ENCODE measurements at places on chromosomes 11 and 22.

DNA sequence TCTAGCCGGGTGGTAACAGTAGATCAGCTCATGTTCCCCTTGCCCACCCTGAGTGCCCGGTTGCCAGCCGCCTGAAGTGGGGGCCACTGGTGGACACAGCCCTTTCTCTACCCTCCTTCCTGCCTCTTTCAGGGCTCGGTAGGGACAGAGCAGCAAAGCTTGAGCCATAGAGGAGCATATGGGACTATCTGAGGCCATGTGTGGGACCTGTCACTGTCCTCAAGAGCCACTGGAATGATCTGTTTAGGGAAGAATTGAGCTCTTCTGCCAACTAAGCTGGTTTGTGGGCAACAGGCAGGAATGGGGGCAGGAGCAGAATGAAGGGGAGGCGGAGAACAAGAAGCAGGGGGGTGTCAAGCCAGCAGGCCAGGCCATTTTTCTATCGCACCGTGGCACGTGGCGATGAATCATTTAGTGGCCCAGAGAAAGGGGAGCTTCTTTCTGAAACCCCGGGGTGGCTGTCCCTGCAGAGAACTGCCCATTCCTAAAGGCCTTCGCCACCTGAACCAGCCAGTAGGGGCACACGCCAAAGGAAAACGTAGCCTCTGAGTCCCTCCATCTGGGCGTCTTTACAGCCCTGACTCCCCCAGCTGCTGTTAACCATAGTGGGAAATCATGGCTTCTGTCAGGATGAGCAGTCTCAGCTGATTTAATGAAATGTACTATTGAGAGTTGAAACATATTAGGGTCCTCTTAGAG, 8.8 kb downstream of the ASPHD2 start:
- DNase-seq = no peak

DNA sequence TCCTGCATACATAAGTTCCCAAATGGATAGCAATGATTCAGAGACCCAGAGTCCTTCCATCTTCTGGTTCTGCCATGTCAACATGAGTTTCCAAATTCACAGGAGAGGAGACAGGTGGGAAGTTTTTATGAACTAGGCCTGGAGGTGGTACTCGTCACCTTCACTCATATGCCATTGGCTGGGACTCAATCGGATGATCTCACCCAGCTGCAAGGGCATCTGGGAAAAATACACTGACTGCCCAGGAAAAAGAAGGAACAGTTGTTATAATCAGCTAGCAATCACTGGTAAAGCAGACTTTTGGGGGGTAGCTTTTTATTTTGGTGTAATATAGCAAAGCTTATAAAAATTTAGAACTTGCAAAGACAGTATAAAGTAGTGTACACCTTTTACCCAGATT, 83.9 kb downstream of the OTOG start:
- DNase-seq = no peak

GRCh38 chr11:69039501-69039900, 9.2 kb upstream of the TPCN2 start:
- no peak for DNase-seq

GRCh38 chr11:14182833-14183364, 176.1 kb downstream of the RRAS2 start:
- DNase-seq = no peak

- DNase-seq = no peak
Observed at GRCh38 chr11:115411120-115411519, 93.1 kb downstream of the CADM1 start.

- peak; percentile 3 for DNase-seq
Observed at GRCh38 chr11:38345286-38345685, 1747.2 kb upstream of the RAG2 start.

DNA sequence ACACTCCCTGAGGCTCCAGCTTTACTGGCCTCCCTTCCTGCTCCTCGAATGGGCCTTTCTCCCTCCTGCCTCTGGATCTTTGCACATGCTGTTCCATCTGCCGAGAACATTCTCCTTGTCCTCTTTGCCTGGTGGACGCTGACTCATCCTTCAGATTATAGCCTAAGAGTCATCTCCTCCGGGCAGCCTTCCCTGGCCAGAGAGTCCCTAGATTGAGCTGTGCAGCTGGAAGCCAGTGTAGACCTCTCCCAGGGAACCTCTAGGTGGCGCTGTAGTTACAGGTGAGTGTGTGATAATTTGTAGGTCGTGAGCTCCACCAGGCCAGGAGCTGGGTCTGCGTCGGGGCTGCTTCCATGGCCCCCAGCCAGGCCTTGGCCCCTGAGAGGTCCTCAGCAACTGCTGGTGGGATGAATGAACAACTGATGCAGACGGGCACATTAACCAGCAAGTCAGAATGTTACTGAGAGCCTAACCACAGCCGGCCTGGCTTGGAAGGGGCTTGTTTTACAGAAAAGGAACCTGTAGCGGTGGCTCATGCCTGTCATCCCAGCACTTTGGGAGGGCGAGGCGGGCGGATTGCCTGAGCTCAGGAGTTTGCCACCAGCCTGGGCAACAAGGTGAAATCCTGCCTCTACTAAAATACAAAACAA, 8.7 kb downstream of the PNPLA5 start:
- DNase-seq = no peak

DNA sequence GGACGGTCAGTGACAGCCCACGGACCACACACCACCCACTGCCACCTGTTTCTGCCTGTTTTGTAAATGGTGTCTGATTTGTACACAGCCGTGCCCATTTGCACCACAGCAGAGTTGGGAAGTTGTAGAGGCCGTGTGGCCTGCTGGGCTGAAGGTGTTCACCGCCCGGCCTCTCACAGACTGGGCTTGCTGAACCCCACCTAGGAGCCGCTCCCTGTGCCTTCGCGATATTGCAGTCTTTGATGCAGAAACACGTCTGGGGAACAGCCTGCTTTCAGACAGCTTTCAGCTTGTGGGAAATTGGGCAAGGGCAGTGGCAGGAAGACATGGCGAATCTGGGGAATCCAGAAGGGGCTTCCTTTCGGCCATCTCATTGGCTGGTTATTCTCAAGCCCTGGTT, 9.8 kb upstream of the GRAMD4 start:
- DNase-seq = no peak

GRCh38 chr22:36368359-36368983, 19.3 kb downstream of the MYH9 start:
- DNase-seq = no peak

DNA sequence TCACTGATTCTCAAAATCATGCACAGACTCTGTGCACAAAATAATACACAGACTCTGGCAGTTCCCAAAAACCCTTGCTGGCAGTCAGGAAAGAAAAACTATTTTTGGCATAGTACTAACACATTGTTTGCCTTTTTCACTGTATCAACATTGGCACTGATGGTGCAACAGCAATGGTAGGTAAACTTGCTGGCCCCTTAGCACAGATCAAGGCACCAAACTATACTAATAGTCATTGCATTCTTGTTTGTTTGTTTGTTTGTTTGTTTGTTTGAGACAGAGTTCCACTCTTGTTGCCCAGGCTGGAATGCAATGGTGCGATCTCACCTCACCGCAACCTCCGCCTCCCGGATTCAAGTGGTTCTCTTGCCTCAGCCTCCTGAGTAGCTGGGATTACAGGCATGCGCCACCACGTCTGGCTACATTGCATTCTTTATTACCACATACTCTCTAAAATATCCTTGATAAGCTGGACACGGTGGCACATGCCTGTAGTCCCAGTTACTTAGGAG, 81.0 kb upstream of the SLC6A5 start:
- DNase-seq = no peak

- DNase-seq = no peak
Observed at GRCh38 chr22:43031617-43032016, 16.7 kb upstream of the PACSIN2 start.

DNA sequence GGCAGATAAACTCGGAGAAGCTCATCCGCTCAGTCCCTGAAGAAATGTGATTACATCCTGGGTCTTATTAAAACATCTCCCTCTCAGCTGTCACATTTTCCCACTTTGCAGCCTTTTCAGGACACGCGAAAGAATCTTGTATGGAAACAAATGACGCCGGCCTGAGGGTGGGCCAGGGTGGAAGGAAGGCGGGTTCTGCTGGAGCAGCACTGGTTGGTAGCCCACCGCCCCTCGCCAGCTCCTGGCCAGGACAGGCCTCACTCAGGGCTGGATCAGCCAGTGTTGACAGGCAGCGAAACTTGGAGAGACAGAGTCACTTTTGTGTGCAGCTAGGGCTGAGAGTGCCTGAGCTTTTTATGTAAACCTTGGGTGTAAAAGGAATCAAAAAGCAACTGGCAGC, 371.8 kb downstream of the TBC1D22A start:
- DNase-seq = no peak

DNA sequence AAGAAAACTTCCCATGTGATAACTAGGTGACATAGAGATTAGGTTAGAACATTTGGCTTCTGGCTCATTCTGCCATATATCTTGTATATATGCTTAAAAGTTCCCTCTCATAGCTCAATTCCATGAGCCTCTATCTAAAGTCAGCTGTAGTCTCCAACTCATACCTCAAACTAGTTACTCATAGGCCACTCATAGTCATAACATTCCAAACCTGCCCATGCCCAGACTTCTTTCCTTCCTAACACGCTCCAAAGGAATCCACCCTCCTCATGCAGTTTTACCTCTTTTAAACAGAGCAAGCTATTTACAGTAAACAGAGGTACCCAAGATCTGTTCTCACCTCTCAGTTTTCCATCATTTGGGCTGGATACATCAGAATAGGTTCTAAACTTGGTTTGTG, 39.4 kb downstream of the GLYATL2 start:
- peak; percentile 16 for DNase-seq

GRCh38 chr11:46565232-46565840, 28.5 kb downstream of the AMBRA1 start:
- DNase-seq = no peak

DNA sequence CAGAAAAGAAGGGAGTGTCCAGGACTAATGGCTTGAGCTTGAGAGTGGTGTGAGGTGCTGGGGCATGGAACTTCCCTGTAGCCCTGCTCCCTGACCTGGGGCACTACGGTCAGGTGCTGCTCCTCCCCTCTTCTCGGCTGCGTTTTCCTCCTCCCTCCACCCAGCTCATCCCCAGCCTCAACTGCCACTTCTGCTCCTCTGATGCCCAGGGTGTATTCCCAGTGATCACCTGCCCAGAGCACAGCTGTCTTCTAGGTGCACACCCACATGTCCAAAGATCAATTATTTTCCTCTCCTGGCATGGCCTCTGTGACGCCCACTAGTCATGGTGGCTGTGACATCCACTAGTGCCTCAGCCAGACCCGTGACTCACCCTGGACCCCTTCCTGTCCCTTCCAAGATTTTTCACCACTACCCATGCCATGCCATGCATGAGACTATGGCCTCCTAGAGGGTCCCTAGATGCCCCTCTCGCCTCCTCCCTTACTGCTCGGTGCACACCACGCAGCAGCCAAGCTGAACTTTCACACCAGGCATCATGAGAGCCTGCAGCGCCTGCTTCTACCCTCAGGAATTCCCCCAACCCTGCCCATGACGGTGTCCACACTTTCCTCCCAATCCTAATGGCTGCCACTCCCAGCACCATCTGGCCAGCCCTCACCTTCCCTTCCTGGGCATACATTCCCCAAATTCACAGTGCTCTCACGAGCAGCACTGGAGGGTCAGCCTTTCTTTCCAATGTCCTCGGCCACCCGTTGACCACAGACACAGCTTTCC, 1.9 kb downstream of the P2RX6 start:
- no peak for DNase-seq

DNA sequence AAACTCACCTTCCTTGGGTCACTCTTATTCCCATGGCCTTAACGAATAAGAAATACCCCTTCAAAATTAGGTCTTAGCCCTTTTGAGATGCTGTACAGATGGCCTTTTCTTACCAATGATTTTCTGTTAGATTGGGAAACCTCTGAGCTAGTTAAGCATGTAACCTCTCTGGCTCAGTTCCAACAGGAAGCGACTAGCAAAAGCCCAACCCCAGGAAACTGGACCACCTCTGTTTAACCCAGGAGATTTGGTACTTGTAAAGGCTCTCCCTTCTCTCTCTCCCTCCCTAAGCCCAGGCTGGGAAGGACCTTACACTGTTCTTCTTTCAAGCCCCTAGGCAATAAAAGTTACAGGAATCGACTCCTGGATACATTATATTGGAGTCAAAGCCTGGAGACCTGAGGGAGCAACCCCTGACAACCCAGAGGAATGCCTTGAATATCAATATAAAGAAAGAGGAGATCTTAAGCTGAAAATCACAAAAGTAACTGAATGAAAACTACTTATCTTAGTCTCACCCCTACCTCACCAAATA, 11.7 kb downstream of the APIP start:
- no peak for DNase-seq

- no peak for DNase-seq
Observed at GRCh38 chr11:61090521-61090920, 11.8 kb upstream of the CD5 start.

- DNase-seq = no peak
Observed at GRCh38 chr11:101336155-101336554, 206.5 kb upstream of the PGR start.

DNA sequence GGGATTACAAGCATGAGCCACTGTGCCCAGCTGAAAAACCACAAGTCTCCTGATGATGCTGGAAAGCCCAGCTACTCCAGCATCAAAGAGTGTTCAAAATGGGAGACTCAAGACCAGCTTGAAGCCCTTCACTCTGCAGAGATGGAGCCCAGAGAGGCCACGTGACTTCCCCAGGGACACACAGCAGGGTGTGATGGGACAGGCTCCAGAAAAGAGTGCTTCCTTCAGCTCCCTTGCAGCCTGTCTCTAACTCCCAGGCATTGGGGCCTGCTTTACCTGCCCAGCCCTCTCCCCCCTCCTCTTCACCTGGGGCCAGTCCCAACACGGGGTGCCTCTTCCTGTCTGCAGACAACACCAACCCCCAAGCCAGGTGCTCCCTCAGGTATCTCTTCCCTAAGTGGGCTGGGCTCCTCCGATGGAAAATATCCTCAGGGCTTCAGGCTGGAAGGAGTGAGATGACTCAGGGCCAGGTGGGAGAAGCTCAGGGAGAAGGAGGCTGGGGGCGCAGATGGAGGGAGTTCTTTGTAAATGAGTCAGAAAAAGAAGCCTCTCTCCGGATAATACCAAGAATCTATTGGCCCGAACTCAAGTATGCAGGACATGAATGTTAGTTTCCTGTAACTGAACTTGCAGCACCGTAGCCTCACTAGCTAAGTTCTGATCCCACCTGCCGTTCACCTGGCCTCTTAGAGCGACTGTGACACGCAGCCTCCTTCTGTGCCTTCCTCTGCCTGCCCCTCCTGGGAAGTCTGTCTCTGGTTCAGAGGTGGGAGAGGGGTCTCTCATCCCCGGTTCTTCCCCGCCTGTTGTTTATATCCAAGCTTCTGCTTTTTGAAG, 326.6 kb downstream of the MN1 start:
- peak; percentile 71 for DNase-seq

DNA sequence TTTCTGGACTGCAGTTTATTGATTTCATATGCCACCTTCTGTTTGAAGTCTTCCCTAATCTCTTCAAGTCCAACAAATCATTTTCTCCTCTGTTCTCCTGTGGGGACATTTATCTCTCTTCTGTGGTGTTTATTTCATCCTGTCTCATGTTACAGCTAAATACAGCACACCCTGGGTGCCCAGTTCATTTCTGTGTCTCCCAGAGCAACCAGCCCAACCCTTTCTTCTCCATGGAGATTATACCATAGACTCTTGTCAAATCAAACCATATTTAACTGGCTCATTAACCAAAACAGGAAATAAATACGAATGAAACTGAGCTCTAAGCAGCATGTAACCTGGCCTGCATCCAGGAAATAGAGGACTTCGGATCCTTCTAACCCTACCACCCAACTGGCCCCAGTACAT, at the start of gene MS4A8:
TSS of gene MS4A8 (plus strand) at position 329 of the 408 bp plus-strand sequence. CDS start 1,249 bp downstream, outside the sequence.
- DNase-seq = no peak

GRCh38 chr11:76232026-76232665, 25.8 kb upstream of the WNT11 start:
- DNase-seq = no peak

Measured in AG04449 (cell line).